Left ventricle myocardium inferior (tissue), 1 donor: ENCODE measurements at places on chromosomes 1 and 21.
A peak's percentile ranks its signal among the peaks of the same experiment; 100 is the strongest.

GRCh38 chr1:101283443-101283842, 46.6 kb downstream of the S1PR1 start:
- no peak for DNase-seq

DNA sequence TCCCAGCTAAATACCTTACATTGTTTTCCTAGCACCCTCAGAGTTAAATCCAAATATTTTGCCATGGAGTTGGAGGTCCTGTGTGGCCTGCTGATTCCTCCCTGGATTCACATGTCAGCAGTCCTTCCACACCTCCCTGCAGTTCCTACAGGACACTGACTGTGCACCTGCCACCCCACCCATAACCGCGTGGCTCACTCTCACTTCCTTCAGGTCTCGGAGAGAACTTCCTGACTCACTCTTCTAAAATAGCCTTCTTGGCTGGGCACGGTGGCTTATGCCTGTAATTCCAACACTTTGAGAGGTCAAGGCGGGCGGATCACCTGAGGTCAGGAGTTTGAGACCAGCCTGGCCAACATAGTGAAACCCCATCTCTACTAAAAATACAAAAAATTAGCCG, 8.4 kb upstream of the CAMTA1 start:
- DNase-seq = no peak

- no peak for DNase-seq
Observed at GRCh38 chr21:35652872-35653271, 407.5 kb downstream of the SETD4 start.

GRCh38 chr1:104380003-104380402, 630.3 kb downstream of the AMY1C start:
- no peak for DNase-seq

- DNase-seq = no peak
Observed at GRCh38 chr1:8396786-8397406, 79.0 kb downstream of the SLC45A1 start.

DNA sequence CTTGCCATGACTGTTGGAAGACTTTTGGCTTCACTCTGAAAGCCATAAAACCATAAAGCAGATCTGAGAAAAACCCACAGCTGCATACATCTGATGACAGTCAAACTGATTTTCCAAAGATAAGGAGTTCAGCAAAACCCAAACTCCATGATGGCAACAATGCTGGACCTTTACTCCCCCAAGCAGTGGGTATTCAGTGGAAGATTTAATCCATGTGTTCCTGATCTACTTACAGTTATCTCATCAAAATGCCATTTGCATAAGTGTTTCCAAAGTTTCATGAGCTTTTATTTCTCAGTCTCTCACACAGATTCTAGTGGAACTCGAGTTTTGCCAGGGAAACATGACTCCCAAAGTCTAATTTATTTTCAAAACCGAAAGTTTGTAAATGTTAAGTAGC, 184.9 kb downstream of the ZC3H11B start:
- no peak for DNase-seq

GRCh38 chr1:153728305-153729066, 636 bp downstream of the INTS3 start:
- peak; percentile 37 for DNase-seq

DNA sequence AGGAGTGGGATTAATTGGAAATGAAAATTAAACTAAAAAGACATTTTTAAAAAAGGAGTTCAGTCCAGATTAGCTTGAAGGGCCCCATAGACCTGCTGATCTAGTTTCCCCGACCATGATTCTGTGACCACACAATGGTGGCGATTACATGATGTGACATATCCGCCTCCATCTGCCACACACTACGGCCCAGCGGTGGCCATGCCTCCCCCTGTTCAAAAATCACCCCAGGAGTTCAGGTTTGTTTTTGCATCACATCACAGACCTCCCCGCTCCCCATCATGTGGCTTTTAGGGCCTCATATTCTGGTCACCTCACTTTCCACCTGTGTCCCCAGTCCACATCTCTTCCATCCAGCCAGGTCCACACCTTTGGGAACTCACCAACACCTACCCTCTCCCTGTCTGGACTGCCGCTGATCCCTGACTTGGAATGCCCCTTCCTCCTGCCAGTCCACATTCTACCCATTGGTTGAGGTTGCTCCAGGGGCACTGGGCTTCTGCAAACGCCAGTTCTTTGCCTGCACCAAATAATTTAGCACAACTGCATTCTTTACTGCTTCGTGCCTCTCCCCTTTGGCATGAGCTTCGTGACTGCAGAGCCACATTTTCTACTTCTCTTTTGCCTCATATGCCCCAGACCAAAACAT, 38.9 kb downstream of the CD247 start:
- DNase-seq = no peak

DNA sequence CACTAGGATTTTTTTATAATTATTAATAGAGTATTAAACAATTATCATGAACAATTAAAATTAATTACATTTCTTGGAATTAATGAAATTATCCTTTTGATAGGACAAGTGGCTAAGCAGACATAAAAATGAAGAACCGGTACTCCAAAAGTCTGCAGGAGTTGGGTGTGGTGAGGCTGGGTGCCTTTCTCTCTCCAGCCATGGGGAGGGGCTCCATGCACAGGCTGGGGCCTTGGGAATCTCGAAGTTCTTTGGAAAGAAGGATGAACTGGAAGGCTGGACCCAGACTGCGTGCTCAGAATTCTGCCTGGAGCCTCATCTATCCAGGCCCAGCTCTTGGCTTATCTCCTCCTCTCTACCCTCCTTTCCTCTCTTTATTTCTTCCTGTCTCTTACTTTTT, 94.1 kb downstream of the ACTL8 start:
- DNase-seq = no peak

DNA sequence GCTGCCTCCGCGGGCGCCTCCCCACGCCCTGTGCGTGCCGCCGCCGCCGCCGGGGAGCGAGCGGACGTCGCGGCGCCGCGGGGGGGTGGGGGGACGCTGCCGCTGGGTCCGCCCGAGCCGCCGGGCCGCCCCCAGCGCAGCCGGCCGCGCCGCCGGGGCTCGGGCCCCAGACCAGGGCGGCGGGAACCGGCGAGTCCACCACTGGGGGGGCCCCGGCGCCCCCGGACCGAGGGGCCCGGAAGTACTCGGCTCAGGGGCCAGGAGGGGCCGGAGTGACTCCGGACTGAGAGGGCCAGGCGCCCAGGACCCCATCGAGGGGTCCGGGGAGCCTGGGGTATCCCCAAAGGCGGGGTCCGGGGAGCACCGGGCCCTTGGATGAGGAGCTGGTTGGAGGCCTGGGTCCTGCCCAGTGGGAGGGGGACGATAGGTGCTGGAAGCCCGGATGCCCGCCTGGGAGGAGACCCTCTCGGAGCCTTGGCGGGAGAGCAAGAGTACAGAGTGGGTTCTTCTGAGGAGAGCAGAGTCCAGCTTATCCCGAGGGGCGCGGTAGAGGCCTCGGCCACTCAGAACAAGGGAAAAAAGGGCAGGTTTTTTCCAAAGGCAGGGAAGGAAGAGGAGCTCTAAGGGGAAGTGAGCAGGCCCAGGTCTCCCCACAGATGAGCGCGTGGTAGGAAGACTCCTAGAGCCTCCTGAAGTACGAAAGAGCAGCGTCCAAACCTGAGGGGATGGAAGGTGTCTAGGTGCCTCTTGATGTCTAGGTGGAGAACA, 556 bp downstream of the GMEB1 start:
- peak; percentile 72 for DNase-seq

DNA sequence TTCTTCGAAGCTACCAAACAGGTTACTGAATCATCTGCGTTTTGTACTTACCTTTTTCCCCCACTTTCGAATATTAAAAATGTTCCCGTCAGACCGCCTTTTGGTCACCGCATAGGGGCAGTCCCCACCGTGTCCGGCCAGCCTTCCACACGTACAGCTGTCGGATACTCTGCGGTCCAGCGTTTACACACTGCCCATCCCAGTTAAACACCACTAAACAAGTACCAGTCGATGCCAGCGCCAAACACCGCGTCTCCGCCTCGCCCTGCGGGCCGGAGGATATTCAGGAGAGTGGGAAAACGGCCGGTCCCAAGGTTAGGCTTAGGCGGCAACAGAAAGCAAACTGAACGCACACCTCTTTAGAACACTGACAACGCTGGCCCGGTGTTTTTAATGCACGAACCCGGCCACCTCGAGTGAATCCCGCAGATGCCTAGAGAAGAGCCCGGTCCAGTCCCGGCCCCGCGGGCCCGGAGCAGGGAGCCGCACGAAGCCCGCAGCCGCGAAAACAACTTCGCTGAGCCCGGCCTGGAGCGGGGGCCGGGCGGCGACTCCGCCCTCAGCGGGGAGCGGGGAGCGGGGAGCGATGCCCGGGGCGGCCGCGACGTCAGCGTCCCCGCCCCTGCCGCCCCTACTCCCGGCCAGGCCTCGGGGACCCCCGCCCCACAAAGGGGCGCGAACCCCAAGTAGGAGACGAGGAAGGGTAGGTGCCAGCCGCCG, 730 bp upstream of the PHF13 start:
- peak; percentile 36 for DNase-seq

GRCh38 chr1:9225411-9225785, 9.2 kb upstream of the H6PD start:
- DNase-seq = no peak

- no peak for DNase-seq
Observed at GRCh38 chr21:25790122-25790877, 55.5 kb downstream of the GABPA start.

DNA sequence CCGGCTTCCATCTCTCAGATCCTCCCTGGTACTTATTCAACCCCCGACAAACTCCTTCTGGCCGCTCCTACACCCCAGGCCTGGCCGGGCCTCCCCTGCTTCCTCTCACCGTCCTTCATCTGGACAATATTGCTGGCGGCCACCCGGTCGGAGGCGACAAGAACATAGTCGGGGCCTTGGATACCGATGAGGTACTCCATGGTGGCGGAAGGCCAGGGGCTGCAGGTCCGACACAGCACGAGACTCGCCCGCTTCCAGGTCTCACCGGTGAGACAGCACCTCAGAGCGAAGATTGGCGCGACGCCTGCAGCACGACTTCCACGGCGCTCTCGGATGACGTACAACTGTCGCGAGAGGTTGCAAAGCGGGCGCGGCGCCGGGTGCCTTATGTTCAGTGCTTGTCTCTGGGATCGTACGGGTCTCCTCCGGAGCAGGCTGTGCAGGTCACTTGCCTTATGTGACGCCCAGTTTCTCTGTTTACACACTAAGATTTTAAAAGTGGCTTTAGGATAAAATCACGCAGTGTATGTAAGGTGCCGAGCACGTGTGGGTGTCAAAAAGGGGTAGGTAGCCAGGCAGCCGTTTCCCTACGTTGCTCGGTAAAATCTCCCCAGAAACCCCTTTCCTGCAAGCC, at the start of gene PSMB2:
TSS of gene PSMB2 (minus strand) at position 294 of the 634 bp plus-strand sequence. CDS start at position 200, 94 bp downstream.
- peak; percentile 97 for DNase-seq

- no peak for DNase-seq
Observed at GRCh38 chr1:160267284-160267991, 5.1 kb upstream of the DCAF8 start.

DNA sequence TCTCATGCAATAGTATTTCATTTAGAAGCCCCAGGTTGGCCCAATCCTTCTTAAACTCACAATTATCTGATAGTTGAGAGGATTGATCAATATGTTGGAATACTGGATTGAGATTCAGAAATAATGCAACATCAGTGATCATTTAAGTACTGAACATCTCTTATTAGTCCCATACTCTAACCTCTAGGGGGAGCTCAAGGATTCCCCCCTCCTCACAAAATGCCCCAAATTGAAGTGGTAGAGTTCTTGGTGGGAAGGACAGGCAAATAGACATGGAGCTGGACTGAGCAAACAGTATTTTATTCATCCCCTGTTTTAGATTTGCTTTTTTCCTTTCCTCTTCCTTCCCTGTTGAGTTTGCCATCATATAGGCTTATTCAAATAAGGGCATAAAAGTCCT, 62.8 kb downstream of the NGF start:
- DNase-seq = no peak

GRCh38 chr1:9426291-9426711, 113.0 kb upstream of the SLC25A33 start:
- DNase-seq = no peak

- DNase-seq = no peak
Observed at GRCh38 chr1:11013160-11013531, 692 bp downstream of the TARDBP start.

- no peak for DNase-seq
Observed at GRCh38 chr1:245603311-245603865, 448.6 kb downstream of the KIF26B start.
